HuH-7 (cell line): ENCODE measurements at places on chromosomes 4 and X.

- DNase-seq = no peak
Observed at GRCh38 chr4:14315129-14315528, 687.2 kb upstream of the CPEB2 start.

- DNase-seq = no peak
Observed at GRCh38 chrX:66022632-66023384, 17.1 kb downstream of the VSIG4 start.

DNA sequence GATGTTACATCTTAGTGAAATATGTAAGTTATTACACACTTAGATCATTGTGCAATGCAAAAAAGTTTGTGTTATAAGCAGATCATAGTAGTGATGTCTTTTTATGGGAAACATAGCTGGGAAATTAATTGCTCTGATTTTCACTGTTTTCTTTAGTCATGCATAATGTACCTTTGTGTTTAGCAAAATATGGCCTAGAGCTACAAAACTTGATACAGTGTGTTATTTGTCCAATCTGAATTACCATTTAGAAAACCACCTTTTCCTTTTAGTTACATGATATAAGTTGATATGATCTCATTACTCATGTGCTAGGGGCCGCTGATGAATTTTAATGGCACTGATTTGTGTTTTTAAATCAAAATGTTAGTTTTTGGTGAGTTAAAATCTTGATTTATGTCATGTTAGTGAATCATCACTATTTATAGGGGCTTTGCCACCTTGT is 2.0 kb downstream of the BMPR1B start:
- DNase-seq = no peak

- DNase-seq = no peak
Observed at GRCh38 chrX:151181088-151181487, 4.7 kb downstream of the GPR50 start.

GRCh38 chrX:103651151-103651773 is 22.5 kb downstream of the TCEAL1 start:
- no peak for DNase-seq

DNA sequence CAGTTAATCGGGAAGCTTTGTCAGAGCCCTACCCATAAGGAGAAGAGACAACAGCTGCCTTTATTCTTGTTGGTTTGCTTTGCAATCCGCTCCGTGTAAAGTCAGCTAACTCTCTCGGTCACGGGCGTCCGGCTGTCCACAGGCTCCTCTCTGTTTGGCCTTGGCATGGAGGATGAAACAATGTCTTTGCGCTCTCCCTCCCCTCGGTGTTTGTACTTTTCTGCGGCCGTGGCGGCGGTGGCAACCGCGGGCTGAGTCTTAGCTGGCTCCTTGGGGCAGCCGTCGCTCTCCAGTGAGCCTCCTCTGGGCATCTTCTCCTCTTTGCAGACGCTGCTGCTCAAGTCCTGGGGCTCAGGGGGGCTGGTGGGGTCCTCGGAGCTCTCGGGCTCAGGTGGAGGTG is 10.6 kb upstream of the IRAK1 start:
- no peak for DNase-seq
